D721Med (cell line): ENCODE measurements at places on chromosomes 3 and 15.

DNA sequence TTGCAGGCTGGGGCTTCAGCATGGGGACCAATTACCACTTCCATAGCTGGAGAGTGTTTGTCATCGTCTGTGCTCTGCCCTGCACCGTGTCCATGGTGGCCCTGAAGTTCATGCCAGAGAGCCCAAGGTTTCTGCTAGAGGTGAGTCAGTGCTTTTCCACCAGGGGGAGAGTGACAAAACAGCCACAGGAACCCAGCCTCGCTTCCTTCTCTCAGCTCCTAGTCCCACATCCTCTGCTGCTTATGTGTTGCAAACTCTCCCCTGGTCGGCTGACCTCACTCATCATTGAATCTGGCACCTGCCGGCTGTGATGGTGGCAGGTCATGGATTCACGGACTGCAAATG lies 158.3 kb downstream of the SV2B start:
- no peak for DNase-seq

- peak; percentile 23 for DNase-seq
Measured at GRCh38 chr3:149120051-149120972, 9.1 kb upstream of the HPS3 start.

DNA sequence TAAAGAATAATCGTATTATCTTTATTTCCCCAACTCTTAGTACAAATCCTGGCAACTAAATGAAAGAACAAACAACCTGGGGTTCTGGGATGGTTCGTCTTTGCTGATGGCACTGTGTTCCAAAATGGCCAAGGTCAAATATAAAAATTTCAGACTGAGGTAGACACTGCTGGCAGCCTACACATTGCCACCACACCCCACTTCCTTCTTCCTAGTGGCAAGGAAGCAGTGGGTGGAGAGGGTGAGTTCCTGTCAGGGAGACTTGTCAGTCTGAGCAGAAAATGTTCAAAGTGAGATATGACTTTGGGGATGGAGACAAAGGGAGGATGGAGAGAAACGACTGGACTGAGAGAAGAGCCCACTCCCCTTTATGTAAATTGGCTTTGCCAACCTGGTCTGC lies 69.6 kb downstream of the LMCD1 start:
- no peak for DNase-seq

DNA sequence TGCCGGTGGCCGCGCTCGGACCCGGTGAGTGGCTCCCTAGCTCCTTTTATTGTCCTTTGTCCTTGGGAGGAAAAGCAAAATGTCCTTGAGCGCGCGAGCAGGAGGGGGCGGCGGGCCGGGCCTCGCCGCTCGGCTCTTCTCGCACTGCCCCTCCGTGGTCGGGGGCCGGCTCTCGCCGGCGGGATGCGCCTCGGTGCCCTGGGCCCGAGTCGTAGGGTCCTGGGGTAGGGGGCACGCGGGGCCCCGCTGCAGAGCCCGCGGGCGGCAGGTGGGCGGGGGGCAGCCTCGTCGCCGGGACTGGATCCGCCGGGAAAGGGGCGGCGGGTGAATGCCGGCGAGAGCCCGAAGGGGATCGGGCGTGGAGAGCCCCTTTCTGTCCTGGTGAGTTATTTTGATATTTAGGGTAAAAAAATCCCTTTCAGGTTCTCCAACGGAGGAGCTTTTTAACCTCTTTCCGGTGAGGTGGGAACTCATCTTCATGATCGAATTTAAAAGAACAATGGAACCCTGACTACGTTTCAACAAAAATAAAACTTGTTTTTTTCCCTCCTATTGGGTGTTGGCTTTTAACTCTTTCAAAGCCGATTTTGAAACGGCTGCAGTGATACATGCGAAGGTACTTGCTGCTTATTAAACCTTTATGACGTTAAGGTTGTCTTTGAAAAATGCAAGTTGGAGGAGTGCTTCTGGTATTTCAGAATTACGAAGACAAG lies 16.8 kb upstream of the CHD2 start:
- no peak for DNase-seq

DNA sequence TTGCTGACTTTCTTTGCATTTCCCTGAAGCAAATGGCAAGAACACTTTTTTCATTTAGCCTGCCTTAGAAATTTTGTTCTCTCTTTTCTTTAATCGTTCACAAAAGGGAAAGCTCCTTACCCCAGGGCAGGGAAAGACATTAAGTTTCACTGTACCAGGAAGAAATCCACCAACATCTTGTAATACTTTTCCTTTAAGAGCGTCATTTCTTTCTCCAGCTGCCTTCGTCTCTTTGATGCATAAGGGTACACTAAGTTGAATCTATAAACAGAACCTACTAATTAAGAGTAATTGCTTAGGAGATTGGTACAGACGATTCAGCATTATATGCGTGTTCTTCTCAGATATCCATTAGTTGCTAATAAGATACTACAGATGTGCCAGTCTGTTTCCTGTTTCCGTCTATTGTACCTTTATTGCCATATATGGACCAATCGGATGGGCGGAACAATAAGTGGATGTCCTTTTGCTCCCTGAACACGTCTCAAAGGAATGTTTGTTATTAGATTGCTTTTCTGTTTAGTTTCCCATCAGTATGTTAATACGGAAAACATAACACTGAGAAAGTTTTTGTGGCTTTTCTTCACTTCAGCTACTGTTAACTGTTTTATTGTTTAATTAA lies 276.7 kb upstream of the RARB start:
- DNase-seq = no peak

GRCh38 chr3:149512073-149512782 lies 37.7 kb downstream of the TM4SF4 start:
- DNase-seq = peak; percentile 28

GRCh38 chr3:72044231-72044855 lies 259.4 kb upstream of the PROK2 start:
- DNase-seq = no peak

DNA sequence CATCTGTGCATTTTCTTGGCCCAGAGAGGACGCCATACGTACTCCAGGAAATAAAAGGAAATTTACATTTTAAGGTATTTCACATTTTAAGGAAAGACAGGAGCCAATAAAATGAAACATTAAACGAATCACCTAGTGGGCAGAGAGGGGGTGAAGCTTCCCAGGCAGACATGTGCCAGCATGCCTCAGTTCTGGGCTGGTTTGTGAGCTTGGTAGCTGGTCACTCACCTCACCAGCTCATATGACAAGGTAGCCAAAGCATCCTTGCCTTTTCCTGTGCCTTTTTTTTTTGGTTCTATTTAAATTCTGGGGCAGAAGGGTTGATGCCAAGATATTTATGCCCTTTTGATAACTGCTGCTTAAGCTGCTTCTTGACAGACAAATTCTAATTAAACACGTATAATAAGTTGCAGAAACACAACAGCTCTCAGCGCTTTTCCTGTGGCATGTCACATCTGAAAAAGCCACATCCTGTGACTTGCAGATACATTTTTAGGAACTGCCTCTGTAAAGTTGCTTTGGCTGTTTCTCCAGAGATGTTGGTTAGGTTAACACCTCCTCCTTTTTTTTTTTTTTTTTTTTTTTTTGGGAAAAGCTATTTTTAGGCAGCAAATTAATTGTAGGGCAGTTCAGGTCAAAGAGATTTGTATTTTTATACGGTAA lies 218.6 kb downstream of the PDCD6IP start:
- no peak for DNase-seq

DNA sequence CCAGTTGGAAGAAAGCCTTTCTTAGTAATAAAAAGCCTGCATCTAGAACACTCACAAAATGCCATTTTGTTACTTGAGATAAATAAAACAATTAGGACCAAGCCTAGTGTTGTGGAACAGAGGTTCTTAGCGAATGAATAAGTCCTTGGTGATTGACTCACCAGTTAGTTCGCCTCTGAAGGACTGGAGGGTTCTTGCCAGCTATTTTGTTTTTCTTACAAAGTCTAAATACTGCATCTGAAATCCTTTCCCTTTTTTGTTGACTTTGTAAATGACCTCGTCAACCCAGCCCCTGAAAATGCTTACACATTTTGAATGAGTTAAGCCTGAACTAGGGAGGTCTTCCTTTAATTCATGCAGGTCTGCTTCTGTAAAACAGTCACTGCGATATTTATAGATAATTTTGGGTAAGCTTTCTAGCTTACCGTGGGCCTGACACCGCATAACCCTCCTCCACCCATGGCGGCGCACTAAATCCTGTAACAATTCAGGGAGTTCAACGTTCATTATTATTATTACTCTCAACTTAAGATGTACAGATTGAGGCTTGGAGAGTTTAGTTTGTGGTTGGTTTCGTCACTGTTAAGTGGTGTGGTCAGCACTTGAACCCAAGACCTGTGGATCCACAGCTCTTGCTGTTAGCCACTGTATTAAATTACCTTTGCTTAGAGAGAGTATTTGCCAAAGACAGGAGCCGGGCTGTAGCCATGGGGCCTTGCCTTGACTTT lies 45.0 kb upstream of the SACM1L start:
- no peak for DNase-seq

DNA sequence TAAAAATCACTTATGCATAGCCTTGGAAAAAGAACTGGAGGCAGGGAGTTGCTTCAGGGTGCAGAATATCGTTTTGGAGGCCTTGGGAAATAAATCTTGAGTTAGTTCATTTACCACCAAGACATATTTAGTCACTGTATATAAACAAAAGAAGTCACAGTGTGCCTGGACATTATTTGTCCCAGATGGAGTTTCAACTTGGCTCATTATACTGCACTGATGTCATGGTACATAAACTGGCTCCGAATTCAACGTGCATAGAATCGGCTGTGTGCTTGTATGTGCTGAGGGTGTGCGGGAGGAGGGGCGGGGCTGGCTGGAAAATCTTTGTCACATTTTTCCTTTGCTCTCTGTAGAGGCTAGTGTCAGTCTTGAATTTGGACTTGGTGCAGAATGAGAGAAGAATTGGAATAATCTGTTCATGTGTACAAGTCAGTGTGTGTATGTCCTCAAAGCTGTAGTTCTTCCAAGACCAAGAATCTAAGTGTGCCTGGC lies 86.6 kb downstream of the FNDC3B start:
- DNase-seq = no peak

- no peak for DNase-seq
Measured at GRCh38 chr15:45606413-45606812, 19.2 kb downstream of the BLOC1S6 start.

GRCh38 chr15:38844736-38845135 lies 280.1 kb upstream of the RASGRP1 start:
- no peak for DNase-seq

GRCh38 chr15:55685286-55685685 lies 57.7 kb downstream of the PRTG start:
- DNase-seq = no peak

DNA sequence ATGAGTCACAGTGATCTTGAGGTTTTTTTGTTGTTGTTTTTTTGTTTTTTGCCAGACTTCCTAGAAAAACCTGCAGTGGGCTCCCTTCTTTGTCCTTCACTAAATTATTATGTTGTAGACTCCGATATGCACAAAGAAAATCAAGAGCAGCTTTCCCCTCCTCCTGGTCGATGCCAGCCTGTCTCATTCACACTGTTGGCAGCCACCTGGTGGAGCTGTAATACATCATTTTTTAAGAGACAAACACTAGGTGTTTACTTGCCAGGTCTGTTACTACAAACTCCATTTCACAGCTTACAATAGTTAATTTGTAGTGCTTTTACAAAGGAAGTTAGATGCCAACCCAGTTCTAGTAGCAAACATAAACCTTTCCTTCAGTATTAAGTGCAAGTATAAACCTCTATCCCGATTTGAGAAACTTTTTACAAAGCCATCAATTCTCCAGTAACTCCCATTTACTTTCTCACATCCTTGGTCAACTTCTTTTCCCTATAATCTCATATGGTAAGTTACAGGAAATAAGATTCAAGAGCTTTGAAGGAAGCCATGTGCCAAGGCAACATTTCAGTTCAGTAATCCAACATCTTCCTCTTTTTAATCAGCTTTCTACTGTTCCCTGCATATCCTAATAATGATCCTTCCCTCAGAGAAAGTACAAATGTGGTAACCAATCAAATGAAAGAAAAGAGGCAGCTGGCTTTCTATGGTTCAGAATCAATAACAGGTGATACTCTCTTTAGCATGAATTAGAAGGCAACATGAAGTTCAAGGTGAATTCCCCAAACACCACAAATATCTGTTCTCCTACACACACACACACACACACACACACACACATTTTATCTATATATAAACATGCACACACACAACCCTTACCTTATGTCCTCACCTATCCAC lies 14.0 kb downstream of the AAGAB start:
- no peak for DNase-seq

DNA sequence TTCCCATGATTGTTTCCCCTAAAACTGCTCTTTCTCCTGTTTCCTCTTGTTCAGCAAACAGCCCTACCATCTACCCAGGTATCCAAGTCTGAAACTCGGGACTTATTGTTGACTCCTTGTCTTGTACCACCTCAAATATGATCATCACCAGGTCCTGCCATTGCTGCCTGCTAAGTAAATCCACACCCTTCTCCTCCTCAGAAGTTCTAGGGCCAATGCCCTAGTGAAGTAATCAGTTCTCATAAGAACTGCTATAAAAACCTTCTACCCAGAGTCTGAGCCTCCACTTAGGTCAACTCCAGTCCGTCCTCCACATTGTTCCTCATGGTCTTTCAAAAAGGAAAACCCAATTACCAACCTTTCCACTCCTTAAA lies 77.0 kb upstream of the IL12A start:
- no peak for DNase-seq

DNA sequence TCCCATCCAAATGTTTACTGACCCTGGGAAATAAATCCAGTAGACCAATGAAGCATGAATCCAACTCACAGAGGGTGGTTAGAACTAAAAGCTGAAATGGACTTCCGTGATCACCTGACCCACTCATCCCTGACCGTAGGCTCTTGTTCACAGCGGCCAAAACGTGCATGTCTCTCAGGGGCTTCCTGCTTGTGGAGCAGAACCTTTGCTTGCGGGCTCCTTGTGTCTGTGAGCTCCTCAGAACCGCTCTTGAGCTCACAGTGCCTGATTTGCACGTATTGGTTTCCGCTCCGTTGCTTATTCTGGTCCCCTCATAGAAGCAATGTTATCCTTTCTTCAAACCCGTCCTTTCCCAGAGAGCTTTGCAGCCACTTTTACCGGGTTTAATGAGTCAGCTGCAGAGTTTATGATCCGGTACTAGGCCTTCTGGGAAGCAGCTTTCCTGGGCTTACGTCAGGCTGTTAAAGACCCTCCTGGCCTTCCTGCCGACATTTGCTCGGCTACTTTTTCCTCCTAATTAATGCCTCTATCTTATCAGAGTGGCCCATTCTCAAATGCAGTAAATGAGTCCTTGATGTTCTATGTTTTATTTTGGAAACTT lies 35.4 kb downstream of the LIPC start:
- no peak for DNase-seq

- DNase-seq = no peak
Measured at GRCh38 chr3:37765591-37766488, 95.8 kb upstream of the CTDSPL start.

GRCh38 chr3:106126067-106126845 lies 257.4 kb upstream of the CBLB start:
- DNase-seq = no peak

DNA sequence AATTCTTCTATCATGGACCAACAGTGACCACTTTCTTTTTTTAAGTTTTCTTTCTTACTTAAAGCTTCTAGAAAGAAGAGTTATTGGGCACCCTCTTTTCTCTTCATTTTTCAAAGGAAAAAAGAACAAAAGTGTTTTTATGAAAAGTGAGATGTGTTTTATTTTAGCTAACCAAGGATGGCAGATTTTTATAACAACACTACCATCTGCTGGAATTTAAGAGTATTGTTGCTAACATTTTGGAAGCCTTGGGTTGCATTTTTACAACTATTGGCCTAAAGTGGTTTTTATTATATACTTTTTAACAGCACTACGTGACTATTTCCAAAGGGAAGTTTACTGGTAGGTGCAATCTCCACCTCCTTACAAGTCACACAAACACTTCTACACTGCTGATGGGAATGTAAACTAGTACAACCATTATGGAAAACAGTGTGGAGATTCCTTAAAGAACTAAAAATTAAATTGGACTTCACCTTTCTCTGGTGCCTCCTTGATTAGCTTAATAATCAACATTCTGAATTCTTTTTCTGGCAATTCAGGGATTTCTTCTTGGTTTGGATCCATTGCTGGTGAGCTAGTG lies 237.7 kb upstream of the AGTR1 start:
- no peak for DNase-seq
